ENCODE measurements at places on chromosomes 7 and 10. TPM values are rescaled to one million over a fixed set of nuclear protein-coding genes. Genes with fewer than 3 reads are reported as not detected.

PON1 gene
- polyA plus RNA-seq = not detected

TMEM236 gene
- polyA plus RNA-seq = 0.01 TPM

HABP2 gene
- not detected for polyA plus RNA-seq

MYO3A gene
- polyA plus RNA-seq = 0.95 TPM

TMEM273 gene
- polyA plus RNA-seq = 4.7 TPM

C10orf105 gene
- polyA plus RNA-seq = 0.04 TPM

TRIM56 gene
- 6.2 TPM for polyA plus RNA-seq

ARMC3 gene
- polyA plus RNA-seq = not detected
